ENCODE measurements at places on chromosomes 4 and X. TPM values are rescaled to one million over a fixed set of nuclear protein-coding genes. Genes with fewer than 3 reads are reported as not detected.

The PCYT1B gene
- 3.1 TPM for total RNA-seq

DNA sequence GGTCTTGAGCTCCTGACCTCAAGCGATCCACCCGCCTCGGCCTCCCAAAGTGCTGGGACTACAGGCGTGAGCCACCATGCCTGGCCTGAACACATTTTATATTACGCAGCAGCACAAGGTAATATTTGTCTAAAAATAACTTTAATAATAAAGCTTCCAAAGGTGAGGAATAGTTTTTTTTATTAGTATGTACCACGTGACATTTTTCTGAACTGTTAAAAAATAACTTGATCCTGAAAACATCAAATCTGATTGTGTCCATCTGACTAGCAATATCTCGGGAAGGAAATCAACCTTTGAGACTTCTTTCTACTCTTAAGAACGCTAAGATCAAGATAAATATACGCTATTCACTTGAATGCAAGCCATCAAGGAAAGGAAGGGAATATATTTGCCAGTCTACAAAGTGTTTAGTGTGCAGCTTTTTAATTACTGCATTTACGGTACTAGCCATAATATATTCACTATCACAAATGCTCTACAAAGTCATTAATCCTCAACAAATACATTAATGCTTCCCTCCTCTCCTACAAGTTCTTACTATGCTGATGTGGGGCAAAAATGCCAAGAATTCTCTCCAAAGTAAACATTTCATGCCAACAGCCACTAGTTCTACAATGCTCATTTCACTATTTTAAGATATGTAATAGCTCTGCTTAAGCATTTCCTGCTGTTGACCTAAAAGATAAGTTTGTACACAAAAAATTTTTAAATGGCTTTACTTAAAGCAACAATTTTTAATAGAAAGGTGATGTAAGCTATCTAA is 143.6 kb downstream of the APBB2 start:
- H3K4me3 ChIP-seq, result no peak overlapping the region
- H3K27me3 ChIP-seq, result no peaks in the 10 kb centered on the region
- peaks cover 35% of the 10 kb centered on the region for H3K4me1 ChIP-seq
- no peaks in the 10 kb centered on the region for H3K36me3 ChIP-seq

DNA sequence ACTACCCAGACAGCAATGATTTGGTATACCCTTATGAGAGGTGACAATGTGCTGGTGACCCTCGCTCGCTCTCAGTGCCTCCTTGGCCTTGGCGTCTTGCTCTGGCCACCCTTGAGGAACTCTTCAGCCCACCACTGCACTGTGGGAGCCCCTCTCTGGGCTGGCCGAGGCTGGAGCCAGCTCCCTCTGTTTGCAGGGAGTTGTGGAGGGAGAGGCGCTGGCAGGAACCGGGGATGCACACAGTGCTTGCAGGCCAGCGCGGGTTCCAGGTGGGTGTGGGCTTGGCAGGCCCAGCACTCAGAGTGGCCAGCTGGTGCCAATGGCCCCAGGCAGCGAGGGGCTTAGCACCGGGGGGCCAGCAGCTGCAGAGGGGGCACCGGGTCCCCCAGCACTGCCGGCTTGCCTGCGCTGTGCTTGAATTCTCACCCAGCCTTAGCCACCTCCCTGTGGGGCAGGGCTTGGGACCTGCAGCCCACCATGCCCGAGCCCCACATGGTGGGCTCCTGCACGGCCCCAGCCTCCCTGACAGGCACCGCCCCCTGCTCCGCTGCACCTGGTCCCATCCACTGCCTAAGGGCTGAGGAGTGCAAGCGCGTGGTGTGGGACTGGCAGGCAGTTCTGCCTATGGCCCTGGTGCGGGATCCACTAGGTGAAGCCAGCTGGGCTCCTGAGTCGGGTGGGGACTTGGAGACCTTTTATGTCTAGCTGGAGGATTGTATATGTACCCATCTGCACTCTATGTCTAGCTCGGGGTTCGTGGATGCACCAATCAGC is 857.0 kb upstream of the IGFBP7 start:
- DNase-seq, result no peak
- H3K4me1 ChIP-seq, result no peaks in the 10 kb centered on the region
- no peak overlapping the region for H3K27ac ChIP-seq
- no peaks in the 10 kb centered on the region for H3K36me3 ChIP-seq
- H3K4me3 ChIP-seq, result no peak overlapping the region

- peaks cover 45% of the 10 kb centered on the region for H3K4me1 ChIP-seq
- peak; percentile 95 for DNase-seq
- peak within 1 kb of the TSS; percentile 93 for H3K27ac ChIP-seq
- no peaks in the 10 kb centered on the region for H3K27me3 ChIP-seq
These were observed at the start of gene ARHGAP24 for GRCh38 chr4:85474818-85475630. ARHGAP24 (plus strand) TSS chr4:85475150.

DNA sequence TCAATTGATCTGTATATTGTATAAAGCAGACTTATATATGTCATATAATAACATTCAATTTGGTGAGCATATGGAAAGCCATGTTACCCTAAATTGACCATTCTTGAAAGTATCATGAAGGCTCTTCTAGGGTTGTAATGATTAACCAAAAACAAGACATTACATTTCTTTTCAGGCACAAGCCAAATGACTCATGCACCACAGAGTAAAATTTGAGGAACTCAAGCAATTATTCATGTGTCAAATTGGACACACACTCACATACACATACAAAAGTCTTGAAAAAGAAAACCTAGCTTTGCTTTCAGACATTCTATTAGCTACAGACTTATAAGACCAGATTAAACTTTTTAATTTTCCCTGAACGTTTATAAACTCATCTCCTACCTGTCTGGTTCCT is 146.5 kb upstream of the PCDH18 start:
- H3K27ac ChIP-seq, result no peak overlapping the region
- H3K4me3 ChIP-seq, result no peak overlapping the region
- H3K4me1 ChIP-seq, result no peaks in the 10 kb centered on the region
- H3K27me3 ChIP-seq, result no peaks in the 10 kb centered on the region

DNA sequence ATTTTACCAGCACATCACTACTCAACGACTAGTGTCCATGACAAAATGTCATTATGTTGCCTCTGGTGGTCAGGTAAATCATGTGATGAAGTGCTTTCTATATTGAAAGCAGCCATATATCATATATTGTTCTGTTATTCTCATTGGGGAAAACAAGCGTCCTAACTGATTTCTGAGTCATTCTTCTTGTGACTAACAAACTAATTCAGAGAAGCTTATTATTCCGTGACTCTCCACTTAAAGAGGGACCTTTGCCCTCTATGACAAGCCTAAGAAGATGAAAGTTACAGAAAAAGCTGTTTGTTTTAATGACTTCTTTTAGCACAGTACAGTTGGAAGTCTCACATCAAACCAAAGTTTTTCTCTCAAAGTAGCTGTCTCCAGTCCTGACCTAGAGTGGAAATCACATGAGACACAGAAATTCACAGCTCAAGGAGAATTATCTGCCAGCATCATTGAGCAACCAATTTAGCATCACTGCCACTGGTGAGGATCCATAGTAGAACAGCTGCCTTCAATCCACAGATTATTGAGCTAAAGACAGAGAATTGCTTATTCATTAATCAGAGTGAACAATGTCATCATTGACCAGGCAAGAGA is 36.4 kb downstream of the ASB9 start:
- DNase-seq, result no peak
- H3K27ac ChIP-seq, result no peak overlapping the region
- H3K4me3 ChIP-seq, result no peak overlapping the region
- no peaks in the 10 kb centered on the region for H3K27me3 ChIP-seq
- no peaks in the 10 kb centered on the region for H3K4me1 ChIP-seq
- no peaks in the 10 kb centered on the region for H3K36me3 ChIP-seq

- H3K36me3 ChIP-seq, result no peaks in the 10 kb centered on the region
- no peak for DNase-seq
- H3K27me3 ChIP-seq, result no peaks in the 10 kb centered on the region
- H3K4me1 ChIP-seq, result no peaks in the 10 kb centered on the region
- peak overlapping the region; percentile 37 for H3K27ac ChIP-seq
- H3K4me3 ChIP-seq, result no peak overlapping the region
These were observed 237.3 kb downstream of the AR start for GRCh38 chrX:67781132-67781531.

DNA sequence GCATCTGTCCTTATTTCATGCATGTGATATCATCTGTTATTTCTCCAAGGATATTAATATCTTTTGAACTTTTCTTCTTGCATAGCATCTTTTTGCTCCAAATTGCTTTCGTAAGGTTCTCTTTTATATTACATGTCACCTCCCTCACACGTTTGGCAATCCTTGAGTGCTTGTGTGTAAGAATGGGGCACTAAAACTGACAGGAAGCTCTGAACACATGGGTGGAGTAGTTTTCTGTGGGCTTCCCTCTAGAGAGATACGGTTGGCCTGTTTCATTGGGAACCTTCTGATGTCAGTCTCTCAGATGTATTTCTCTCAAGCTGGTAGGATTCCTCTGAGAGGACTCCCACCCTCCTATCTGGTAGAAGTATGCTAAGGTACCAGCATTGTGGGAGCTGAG is 223.0 kb downstream of the MID1 start:
- DNase-seq, result no peak
- H3K27me3 ChIP-seq, result no peaks in the 10 kb centered on the region
- H3K36me3 ChIP-seq, result no peaks in the 10 kb centered on the region
- H3K4me1 ChIP-seq, result no peaks in the 10 kb centered on the region
- no peak overlapping the region for H3K27ac ChIP-seq

Data from stomach (tissue), 19 donors.